Esophagus muscularis mucosa (tissue), 4 donors: ENCODE measurements at places on chromosomes 12 and 14. TPM values are rescaled to one million over a fixed set of nuclear protein-coding genes. Genes with fewer than 3 reads are reported as not detected.

The SVOP gene
- total RNA-seq: under 0.01 TPM

DNA sequence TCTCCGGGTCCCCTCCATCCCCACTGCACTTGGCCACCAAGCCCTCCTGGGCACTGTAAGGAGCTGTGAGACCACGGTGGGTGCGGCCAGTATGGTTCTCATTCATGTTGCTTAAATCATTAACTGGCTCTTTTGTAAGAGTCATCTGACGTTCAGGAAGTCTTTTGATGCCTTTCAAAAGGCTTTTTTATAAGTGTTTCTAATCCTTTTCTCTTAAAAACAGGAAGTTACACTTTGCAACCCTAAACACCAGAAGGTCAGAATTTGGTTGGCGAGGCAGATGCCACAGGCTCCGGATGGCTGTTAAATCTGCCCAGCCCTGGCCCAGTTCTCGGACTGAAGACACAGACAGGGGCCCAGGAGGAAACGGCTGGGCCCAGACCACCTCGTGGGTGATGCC is 26.1 kb upstream of the DIO3 start:
- no peak for DNase-seq

- no peak for DNase-seq
Measured at GRCh38 chr14:45249856-45250575, 3.0 kb downstream of the MIS18BP1 start.

DNA sequence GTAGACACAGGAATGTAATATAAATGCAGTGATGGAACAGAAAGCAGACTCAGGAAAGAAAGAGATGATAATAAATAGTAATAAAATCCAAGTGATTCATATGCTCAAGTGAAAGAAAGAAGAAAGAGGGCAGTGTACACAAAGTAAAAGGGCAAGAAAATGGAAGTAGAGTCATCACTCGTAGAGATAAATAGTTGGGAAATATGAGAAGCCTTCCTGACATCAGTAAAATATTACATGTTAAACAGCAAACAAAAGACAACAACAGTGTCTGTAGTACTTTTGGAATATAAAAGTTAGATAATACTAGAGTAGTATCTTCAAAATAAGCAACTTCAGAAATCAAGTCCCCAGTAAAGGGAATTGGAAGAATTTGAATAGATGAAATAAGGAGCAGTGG is 412.3 kb downstream of the RAD51B start:
- DNase-seq: no peak

GRCh38 chr14:32508281-32508680 is 179.2 kb downstream of the AKAP6 start:
- DNase-seq: no peak

GRCh38 chr12:124281309-124281708 is 13.6 kb upstream of the RFLNA start:
- DNase-seq: no peak
